Lower leg skin (tissue), 4 donors: ENCODE measurements at places on chromosomes 13 and 19.
A peak's percentile ranks its signal among the peaks of the same experiment; 100 is the strongest.

- no peak for DNase-seq
Observed at GRCh38 chr13:111791131-111791530, 275.8 kb upstream of the SOX1 start.

DNA sequence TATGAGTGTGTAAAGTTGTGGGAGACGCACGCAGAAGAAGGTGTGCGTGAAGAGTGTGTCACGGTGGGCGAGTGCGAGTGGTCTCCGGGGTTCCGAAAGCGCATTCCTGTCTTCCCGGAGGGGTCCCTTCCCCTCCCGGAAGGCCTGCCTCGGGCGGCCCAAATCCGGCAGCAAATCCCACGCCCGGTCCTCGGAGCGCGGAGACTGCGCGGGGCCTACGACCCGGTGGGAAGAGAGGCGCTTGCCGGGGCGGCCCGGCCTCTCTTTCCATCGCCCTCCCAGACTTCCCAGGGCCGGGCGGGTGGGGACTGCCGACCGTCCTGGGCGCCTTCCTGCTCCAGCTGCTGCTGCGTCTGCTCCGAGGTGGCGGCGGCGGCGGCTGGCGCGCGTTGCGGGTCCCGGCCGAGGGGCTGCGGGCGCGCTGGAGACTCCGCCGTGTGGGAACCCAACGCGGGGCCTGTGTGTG is 2.1 kb downstream of the ZIC5 start:
- DNase-seq = no peak

DNA sequence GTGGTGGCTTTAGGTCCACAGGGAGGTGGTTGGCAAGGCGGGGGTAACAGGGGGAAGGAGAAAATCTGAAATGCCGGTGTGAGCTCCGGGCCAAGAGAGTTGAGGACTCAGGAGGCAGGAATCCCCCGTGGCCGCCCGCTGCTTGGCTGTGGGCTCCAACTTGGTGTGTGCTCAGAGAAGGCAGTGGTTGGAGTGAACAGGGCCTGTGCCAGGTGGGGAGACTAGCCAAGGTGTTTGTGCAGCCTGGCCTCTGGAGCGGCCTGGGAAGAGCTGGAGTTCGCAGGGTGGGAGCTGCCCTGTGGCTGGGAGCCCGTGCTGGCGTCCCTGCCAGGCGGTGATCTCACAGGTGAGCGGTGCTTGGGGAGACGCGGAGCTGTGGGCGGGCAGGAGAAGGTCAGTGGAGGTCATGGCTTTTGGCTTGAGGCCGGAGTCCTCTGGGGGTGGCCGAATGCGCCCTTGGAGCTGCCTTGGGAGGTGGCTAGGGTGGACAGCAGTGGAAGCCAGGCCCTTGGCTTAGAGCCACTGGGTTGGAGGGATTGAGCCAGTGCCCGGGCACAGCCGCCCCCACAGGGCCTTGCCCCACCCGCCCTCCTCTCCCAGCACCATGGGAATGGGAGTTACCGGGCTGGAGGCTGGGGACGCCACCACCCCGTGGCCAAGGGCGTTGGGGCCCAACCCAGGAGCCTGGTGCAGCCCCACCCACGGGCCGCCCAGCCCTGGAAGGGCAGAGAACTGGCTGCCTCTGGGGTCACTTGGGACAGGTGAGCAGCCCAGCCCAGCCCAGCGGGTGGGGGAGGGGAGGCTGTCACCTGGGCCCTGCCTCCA is 7.1 kb upstream of the CIRBP start:
- peak; percentile 95 for DNase-seq

DNA sequence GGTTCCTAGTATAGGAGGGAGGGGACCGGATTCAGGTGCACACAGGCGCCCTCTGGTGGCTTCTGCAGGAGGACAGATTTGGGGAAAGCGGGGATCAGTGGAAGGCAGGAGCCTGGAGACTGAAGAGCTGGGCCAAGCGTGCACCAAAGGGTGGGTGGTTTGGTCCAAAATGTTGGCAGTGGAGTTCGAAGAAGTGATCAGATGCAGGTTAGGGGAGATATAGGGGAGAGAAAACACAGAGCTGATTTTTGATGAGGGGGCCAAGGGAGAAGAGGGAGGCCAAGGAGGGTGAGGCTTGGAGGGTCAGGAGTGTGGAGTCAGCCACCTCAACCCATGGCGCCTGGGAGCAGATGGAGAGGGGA is 6.8 kb upstream of the CARM1 start:
- DNase-seq = peak; percentile 97

DNA sequence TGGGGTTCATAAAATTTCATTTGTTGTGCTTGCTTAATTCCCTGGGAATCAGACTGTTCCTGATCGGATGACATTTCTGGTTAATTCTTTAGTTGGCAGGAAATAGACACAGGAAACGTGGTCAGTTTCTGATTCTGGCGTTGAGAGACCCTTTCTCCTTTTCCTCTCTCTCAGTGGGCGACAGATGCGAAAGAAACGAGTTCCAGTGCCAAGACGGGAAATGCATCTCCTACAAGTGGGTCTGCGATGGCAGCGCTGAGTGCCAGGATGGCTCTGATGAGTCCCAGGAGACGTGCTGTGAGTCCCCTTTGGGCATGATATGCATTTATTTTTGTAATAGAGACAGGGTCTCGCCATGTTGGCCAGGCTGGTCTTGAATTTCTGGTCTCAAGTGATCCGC is 10.8 kb downstream of the LDLR start:
- no peak for DNase-seq

DNA sequence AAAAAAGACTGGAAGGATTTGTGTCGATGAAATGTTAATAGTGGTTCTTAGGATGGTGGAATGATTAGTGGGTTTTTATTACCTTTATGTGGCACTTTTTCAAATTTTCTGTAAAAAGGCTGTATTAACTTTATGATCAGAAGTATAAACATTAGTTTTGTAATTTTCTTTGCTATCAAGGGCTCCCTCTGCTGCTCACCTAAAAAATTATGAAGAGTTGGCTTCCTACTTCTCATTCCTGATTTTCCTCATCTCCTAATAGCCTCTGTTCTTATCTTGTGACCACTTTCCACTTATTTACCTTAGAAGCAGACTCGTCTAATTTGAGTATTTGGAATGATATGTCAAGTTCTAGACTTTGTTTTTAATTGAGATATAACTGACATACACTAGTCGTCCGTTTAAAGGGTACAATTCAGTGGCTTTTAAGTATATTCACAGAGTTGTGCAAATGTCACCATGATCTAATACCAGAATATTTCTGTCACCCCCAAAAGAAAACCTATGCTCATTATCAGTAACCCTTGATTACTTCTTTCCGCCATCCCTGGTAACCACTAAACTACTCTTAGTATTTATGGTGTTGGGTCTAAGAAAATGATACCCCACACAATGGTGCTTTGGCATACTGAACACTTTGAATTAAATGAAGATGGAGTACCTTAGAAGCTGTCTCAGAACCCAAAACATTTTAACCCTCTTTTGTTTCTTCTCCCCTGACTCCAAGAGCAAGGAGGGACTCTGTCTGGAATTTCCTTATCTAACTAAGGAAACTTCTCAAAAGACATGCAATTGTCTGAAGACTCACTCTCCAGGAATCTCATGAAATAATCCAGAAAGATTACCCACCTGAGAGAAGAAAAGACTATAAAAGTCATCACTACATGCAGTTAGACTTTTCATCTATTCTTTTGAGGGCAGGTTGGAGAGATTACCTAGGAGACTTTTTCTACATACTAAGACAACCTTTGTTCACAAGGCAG is 311.3 kb downstream of the DLEU7 start:
- no peak for DNase-seq
